ENCODE measurements at places on chromosomes 5 and 9. TPM values are rescaled to one million over a fixed set of nuclear protein-coding genes. Genes with fewer than 3 reads are reported as not detected.

DNA sequence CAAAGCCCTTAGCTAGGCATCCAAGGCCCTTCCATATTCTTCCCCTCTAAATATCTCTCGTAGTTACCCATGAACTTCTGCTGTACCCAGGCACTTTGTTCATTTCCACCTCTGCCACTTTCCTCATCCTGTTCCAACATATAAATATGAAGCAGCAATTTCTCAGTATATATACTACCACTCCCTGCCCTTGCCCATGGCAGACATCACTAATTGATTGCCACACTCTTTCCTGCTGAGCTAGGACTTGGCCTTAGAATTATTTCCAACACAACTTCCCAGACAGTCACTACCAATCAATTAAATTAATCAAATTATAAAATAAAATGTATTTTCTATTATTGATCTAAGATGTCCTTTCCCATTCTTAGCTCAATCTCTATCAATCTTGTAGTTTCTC lies 8.5 kb downstream of the INSYN2B start:
- no peak for DNase-seq

DNA sequence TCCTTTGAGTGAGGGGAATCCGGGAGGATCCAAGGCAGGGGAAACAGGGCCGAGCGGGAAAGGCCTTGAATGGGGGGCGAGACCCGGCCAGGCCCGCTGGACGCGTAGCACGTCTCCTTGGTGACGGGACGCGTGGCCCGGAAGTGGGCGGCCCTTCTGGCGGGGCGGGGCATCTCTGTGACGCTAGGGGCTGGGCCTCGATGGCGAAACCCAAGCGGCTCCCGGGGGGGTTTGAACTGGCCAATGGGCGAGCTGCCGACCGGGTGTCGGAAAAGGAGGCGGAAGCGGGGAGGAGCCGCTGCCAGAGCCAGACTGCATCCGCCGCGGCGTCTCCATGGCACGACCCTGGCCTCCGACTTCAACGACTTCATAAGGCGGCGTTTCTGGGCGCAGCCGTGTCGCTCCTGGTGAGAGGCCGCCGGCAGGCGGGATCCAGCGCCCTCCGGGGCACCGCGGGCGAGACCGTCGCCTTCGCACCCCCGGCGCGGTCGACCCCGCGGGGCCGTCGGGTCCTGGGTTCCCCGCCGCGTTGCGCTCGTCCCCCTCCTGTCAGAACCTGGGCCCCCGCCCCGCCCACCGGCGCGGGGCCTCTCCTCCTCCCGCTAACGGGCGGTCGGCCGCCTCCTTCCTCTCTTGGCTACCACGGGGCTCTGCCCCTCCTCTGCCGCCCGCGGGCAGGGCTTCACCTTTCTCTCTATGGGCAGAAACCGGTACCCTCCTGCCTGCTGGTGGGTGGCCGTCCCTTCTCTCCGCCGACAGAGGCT lies at the start of gene ODF2:
Gene ODF2, plus strand, starts transcription at position 158 of the 764 bp plus-strand sequence. Its CDS starts 86 bp downstream, at position 244.
- peak; percentile 94 for DNase-seq

Gene PRKAA1
- 75.9 TPM for total RNA-seq

Gene PCDHB9
- total RNA-seq: 0.10 TPM

Gene C5orf52
- not detected for total RNA-seq
